ENCODE measurements at places on chromosomes 4 and X.

- no peak for DNase-seq
Measured at GRCh38 chr4:41196633-41197332, 17.6 kb downstream of the APBB2 start.

DNA sequence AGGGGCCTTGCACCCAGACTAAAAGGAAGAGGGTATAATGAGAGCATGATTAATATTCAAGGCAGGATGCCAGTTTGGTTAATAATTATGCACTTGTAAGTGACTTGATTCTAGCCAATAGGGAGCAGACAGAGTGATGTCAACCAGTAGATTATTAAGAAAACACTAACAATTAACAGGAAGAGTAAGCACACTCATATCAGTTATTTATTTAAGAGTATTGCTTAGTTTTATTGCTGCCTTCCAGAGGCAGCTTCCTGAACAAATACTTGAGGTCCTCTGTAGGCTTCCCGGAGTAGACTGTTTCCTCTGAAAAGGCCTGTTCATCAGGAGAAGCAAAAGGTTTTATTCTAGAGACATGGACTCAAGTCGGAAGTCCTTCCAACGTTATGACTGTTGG is 129.1 kb upstream of the AFF2 start:
- no peak for DNase-seq

DNA sequence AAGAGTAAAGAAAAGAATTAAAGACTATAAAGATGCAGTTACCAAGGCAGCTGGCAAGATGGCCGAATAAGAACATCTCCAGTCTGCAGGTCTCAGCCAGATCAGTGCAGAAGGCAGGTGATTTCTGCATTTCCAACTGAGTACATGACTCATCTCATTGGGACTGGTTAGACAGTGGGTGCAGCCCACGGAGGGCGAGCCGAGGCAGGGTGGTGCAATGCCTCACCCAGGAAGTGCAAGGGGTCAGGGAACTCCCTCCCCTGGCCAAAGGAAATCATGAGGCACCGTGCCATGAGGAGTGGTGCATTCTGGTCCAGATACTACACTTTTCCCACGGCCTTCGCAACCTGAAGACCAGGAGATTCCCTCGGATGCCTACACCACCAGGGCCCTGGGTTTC is 20.5 kb downstream of the SPIN4 start:
- DNase-seq: peak; percentile 1

DNA sequence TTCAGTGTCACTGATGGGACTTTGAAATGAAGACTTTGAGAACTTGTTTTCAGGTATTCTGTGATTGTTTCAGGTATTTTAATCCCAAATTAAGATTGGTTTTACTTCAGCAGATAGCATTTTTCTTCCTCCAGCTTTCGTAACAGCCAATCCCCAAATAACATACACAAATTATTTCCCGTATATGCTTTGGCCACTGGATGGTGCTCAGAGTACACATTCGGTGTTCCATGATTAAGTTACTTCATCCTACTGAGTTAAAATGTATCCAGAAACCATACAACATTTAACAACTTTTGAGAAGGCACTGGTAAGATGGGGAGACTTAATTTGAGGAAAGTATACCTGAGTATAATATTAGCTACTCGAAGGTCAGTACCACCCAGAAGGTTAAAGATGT is 233.4 kb upstream of the FAM47A start:
- DNase-seq: no peak

DNA sequence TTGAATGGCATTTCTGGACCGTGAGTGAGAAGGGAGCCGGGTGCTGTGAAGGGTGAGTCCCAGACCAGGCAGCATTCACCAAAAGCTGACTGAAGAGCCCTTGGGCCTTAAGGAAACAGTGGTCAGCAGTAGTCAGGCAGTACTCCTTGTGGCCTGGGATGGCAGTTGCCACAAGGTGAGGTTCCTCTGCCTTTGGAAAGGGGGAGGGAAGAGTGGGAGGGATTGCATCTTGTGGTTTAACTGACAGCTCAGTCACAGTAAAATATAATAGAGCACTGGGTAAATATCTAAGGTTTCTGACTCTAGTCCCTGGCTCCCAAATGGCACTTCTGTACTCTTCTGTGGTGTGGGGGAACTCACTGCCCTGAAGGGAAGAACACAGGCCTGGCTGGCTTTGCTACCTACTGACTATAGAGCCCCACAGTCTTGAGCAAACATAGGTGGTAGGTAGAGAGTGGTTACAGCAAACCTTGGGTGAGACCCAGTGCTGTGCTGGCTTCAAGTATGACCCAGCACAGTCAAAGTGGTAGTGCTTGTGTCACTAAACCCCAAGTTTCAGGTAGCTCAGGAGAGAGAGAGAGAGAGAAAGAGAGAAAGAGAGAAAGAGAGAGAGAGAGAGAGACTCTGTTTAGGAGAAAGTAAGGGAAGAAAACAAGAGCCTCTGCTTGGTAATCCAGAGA is 154.2 kb downstream of the TEX11 start:
- DNase-seq: no peak
